ENCODE measurements at places on chromosomes 13 and 19.

- DNase-seq = no peak
Measured at GRCh38 chr19:40716031-40716481, 630 bp downstream of the COQ8B start.

- DNase-seq = no peak
Measured at GRCh38 chr19:17205237-17206140, 9.7 kb upstream of the USE1 start.

- no peak for DNase-seq
Measured at GRCh38 chr13:48093588-48093987, 1.3 kb downstream of the MED4 start.

GRCh38 chr19:1427221-1427920 is 10.8 kb upstream of the RPS15 start:
- no peak for DNase-seq

GRCh38 chr13:32136716-32137115 is 105.1 kb downstream of the FRY start:
- no peak for DNase-seq
